ENCODE measurements at places on chromosomes 4 and X.
A peak's percentile ranks its signal among the peaks of the same experiment; 100 is the strongest.

DNA sequence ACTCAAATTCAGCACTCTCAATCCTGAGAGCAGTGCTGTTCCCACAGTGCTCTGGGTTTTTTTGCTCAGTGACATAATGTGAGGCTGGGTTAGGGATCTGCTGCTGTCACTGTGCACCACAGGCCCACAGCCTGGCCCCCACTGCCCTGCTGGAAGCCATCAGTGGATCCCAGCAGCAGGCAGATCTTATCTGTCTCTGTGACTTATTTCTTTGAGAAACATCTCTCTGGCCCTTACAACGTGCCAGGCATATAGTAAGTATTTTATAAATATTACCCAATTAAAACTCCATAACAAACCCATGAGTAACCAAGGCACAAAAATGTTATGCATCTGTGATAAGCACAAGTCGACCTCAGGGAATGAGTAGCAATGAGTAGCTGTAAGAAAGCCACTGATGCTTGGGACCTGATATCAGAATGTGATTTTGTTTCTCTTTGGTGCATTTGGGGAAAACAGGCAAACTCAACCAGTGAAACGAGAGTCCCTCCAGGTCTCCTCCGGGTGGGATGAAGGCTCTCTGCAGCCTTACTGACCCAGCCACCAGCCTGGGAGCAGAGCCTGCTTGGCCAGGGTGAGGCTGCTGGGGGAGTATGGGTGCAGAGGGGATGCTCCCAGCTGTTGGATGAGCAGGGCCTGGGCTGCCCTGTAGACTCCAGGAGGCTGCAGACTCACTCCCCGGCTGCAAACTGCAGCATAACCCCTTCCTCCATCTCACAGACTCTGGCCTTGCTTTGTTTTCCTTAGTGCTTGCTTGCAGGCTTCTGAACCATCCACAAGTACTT lies 172.7 kb upstream of the LNX1 start:
- DNase-seq: peak; percentile 20

DNA sequence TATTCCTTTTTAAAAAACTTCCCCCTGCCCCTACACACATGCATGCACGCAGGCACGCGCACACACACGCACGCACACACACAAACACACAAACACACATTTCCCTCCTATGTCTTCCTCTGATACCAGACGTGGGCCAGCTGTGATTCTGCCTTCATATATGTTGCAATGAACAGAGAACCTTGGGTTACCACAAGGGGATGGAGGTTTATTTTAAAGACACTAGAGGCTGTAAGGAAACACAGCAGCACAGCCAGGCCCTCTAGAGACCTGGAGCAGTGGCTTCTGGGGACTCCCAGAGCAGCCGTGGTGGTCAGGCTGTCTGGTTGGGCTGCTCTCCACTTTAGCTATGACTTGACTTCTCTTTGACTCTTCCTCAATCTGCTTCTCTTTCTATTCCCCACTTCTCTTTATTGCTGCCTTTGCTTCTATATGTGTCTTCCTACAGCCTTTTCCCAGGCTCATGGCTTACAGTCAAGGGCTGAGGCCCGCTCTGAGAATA lies 3.2 kb upstream of the TLR10 start:
- no peak for DNase-seq

DNA sequence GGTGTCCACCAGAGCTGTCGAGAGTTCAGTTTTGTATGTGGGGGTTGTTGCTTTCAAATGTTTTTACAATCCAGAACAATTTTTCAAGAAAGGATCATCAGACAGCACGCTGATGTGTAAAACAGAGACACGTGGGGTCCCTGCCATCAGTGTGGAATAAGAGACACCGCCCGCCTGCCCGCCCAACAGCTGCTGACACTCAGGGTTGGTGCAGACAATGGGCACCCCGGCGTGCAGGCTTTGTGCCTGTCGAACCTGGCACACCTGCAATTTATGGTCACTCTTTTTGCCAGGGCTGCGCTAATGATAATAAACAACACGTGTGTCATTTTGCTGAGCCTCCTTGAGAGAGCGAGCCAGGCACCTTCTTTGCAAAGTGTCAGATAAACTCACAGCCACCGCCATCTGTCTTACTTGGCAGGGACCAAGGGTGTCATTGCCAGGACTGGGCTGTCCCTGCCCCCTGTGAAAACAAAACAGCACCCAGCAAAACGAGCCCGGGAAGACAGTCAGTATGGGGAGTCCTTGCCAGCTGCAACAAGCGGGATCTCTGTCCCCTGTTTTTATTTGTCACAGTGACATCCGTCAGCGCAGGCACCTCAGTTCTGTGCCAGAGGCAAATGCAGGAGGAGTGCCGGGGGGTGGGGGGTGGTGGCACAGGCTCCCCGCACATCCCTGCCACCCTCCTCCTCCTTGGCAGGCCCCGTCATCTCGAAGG lies 69.1 kb downstream of the PSAPL1 start:
- no peak for DNase-seq

DNA sequence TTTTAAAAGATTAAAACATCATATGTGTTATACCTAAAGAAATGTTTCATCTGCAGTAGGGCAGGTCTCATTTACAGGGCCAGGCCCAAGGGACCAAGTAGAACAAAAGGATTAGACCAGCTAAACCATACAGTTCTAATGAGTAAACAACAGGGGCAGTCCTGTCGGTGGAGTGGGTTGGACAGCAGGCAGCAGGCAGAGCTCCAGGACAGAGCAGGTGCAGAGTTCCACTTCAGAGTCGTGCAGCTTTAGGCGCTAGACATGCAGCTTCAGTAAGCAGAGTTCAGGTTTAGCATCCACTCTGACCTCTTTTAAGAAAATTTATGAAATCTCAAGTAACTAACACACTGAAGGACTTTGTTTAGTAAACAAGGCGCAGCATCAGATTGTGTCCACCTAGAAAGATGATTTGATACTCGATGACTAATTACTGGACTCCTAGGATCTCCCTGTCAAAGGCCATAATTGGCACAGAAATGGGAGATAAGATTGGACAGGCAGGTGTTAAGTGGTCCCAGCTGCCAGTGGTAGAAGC lies 487.7 kb upstream of the INTU start:
- DNase-seq: no peak

- DNase-seq: no peak
These were observed 6.8 kb upstream of the VSIG4 start for GRCh38 chrX:66046612-66047235.

DNA sequence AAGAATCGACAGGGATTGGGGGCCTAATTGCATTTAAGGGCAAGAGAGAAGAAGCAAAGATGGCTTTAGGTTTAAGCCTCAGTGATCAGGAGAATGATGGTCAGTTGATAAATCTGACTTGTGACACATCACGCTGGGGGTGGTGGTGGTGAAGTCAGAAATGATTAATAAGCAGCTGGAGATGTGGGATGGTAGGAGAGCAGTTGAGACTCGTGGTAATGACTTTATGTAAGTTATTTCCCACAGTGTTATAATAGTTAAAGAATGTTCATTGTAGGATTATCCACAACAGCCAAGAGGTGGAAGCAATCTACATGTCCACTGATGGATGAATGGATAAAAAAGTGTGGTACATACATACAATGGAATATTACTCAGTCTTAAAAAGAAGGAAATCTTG lies 178.9 kb upstream of the GPC4 start:
- DNase-seq: peak; percentile 18

- DNase-seq: no peak
These were observed 108.6 kb upstream of the PPP1R2C start for GRCh38 chrX:42886519-42886918.

DNA sequence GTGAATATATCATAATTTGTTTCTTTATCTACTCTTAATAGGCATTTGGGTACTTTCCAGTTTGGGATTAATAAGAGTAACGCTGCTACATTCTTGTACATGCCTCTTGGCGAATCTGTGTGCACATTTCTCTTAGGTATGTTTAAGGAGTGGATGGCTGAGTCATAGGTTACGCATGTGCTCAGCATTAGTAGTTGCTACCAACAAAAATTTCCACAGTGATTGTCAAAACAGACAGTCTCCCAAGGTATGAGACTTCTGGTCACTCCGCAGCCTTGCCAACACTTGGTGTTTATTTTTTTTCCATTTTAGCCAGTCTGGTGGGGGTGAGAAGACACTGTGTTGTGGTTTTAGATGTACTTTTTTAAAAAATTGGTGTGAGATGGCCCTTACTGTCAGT lies 44.6 kb downstream of the FGFBP1 start:
- peak; percentile 72 for DNase-seq
